Stimulated activated CD4-positive, alpha-beta T cell treated with anti-CD3 and anti-CD28 coated beads, Interleukin-2, amount 100 ng/mL, for 24 hours (primary cell): ENCODE measurements at places on chromosomes 12 and 14.

GRCh38 chr12:122963941-122964265 is 2.4 kb downstream of the ABCB9 start:
- DNase-seq = no peak

DNA sequence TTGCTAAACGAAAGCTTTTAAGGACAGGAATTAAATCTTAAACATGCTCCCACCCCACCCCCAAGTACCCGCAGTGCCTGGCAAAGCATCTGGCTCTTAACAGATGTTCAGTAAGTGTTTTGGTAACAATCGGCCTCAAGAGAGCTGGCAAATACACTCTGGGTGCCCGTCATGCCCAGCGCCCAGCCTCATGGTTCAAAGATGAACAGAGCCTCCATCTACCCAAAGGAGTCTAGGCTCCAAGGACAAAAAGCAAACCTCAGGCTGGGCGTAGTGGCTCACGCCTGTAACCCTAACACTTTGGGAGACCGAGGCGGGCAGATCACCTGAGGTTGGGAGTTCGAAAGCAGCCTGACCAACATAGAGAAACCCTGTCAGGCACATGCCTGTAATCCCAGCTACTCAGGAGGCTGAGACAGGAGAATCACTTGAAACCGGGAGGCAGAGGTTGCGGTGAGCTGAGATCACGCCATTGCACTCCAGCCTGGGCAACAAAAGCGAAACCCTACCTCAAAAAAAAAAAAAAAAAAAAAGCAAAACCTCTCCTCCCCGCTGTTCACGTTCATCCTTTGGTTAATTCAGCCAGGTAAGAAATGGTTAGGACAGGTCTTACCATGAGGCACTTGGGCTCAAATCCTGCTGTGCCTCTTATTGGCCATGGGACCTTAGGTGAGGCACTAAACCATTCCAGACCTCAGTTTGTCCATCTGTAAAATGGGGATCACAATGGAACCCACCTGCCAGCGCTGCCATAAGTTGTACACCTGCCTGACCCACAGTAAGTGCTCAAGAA is 151.3 kb downstream of the BCL11B start:
- no peak for DNase-seq

- DNase-seq = no peak
These were observed 612 bp upstream of the ZDHHC22 start for GRCh38 chr14:77142005-77142800.

- no peak for DNase-seq
These were observed 5.7 kb downstream of the SLC8B1 start for GRCh38 chr12:113329022-113329790.

DNA sequence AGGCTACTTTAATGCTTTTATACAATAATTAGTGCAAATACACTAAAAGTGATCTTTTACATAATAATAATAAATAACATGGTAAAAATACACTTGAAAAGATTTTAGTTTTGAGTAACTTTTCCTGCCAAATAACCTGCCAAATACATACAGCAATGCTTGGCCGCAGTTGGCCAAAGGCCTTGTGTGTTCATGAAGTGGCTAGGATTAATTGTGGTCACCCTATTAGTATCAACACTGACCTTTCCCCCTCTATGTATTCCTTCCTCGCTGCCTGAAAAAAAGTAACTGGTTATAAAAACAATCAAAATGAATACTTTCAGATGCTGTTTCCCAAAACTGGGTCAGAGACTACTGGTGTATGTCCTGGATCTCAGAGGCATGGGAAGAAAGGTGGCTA is 34.3 kb downstream of the KICS2 start:
- no peak for DNase-seq

DNA sequence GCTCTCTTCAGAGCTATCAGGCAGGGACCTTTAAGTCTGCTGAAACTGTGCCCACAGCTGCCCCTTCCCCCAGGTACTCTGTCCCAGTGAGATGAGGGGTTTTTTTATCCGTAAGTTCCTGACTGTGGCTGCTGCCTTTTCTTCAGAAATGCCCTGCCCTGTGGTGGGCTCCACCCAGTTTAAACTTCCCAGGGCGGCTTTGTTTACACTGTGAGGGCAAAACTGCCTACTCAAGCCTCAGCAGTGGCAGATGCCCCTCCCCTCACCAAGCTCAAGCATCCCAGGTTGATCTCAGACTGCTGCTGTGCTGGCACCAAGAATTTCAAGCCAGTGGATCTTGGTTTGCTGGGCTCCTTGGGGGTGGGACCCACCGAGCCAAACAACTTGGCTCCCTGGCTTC is 46.9 kb upstream of the SLC16A7 start:
- DNase-seq = no peak

- no peak for DNase-seq
These were observed 2.2 kb upstream of the FBXO33 start for GRCh38 chr14:39434401-39434800.

GRCh38 chr14:101175731-101176534 is 272.4 kb upstream of the RTL1 start:
- DNase-seq = no peak

- DNase-seq = no peak
These were observed 390.3 kb downstream of the DIO2 start for GRCh38 chr14:79820866-79821535.

- no peak for DNase-seq
These were observed 96.2 kb upstream of the PTPRB start for GRCh38 chr12:70733385-70733784.

GRCh38 chr14:91253795-91254323 is 9.4 kb upstream of the GPR68 start:
- no peak for DNase-seq

DNA sequence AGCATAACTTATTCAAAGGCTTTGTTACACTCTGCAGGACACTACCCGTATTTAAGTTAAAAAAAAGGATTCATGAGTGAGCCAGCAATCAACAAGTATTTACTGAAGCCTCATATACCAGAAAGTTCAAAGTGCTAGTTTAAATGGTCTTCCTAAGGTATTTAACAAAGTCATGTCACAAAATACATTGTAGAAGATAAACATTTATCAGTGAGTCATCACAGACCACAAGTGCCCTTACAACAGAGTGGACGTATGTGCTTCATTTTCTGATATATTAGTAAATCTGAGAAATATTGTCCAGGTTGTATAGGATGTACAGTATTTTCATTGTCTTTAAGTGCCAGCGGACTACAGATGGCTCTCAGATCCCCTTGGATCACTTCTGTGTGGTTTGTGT is 24.2 kb downstream of the FLRT2 start:
- no peak for DNase-seq

- DNase-seq = no peak
These were observed 1.3 kb downstream of the RNASE6 start for GRCh38 chr14:20782280-20782890.

DNA sequence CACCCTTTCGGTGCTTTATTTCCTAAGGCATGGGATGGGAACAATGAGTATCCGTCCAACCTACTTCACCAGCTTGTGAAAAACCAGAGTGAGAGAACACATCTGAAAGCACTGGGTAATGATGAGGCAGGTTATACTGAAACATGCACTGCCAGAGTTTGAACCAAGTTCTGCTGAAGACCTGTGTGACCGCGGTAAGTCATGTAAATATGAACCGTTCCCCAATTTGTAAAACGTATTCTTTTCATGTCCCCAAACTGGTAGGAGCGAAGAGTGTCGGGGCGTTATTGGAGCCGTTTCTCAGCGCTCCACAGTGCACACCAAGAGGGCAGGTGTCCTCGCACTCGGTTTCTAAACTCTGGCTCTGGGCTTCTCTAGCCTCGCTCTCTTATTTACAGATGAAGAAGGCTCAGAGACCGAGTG is 788 bp upstream of the NGDN start:
- DNase-seq = no peak

GRCh38 chr12:46460682-46461210 is 88.2 kb upstream of the SLC38A2 start:
- no peak for DNase-seq

- DNase-seq = no peak
These were observed 91.8 kb downstream of the SLC38A1 start for GRCh38 chr12:46177025-46177424.

- DNase-seq = no peak
These were observed 24.1 kb downstream of the OR6S1 start for GRCh38 chr14:20617138-20618003.

GRCh38 chr12:7994731-7995205 is 37.7 kb upstream of the FOXJ2 start:
- no peak for DNase-seq

DNA sequence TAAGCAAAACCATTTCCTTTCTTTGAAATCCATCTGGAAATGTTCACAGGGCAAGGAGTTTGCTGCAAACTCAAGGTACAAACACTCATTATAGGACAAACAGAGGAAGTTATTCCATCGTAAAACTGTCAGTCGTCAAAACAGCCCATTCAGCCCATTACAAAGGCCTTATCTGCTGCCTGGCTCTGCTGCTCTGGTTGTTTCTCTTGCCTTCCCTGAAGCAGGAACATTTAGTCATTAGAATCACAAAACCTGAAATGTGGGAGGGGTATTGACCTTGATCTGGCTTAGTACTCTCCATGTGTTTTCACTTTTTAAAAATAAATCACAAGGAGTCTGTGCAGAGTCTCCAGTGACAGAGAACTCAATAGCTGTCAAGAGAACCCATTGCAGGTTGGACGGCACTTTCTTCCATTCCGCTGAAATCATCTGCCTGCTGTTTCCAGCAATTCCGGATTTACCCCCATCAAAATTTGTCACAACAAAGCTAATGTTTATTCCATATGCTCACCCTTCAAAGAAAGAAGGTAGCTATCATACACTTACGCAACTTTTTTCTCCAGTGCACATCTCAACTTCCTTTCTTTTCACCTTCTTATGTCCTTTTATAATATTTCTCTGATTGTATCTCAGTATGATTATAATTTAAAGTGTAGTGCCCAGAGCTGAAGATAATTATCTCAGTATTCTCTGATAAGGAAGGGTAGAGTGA is 24.6 kb upstream of the ITPR2 start:
- no peak for DNase-seq

- no peak for DNase-seq
These were observed 235.6 kb downstream of the DACT1 start for GRCh38 chr14:58873228-58873953.

DNA sequence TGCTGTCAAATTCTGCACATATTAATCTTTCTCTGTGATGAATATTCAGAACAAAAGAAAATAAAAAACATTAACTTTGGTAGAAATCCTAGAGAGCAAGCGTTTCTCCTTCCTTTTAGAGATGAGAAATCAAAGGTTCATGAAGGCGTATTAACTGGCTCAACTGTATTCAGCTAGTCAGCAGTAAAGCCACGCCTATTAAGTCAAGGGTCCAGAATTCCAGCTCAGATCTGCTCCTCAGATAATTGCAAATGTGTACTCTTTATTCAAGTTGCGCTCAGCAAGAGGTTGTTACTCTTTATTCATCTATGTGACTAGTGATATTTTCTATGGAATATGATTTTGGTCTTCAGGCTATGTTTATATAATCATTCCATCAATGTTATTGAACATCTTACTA is 13.1 kb upstream of the POC1B start:
- DNase-seq = no peak

GRCh38 chr12:54725233-54725843 is 77.2 kb upstream of the DCD start:
- no peak for DNase-seq

DNA sequence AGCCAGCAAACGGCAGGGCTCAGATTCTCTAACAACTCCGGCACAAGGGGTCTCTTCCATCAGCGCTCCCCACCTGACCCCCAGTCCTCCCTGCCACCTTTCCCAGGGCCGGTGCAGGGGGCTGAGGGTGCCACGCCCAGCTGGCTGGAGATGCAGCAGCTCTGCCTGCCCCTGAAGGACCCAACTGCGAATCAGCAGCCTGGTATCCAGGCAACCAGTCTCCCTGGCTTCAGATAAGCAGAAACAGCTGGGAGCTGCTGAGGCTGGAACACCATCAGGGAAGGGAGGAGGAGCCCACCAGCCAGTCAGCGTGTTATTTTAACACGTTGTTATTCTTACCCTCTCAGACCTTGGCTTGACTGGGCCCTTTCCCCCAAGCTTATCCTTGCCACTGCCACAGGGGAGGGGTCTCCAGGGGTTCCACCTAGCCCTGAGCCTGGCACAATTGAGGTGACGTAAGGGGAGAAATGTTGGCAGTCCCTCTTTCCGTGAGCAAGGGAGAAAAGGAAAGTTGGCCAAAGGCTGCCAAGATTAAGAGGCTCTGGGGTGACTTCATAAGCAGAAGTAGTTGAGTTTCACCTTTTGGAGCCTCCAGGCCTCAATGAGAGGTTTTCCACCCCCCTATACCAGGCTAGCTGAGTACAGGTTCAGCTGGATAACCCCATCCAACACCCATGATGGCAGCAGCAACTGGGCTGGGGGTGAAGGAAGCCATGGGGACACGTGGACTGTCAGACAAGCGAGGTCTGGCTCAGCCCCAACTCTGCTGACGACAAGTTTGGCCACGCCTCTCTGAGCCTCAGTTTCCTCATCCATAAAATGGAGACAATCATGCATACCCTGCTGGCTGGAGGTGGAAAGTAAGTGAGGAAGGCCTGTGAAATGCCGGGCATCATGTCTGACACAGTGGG is 91.1 kb downstream of the IRF2BPL start:
- no peak for DNase-seq

DNA sequence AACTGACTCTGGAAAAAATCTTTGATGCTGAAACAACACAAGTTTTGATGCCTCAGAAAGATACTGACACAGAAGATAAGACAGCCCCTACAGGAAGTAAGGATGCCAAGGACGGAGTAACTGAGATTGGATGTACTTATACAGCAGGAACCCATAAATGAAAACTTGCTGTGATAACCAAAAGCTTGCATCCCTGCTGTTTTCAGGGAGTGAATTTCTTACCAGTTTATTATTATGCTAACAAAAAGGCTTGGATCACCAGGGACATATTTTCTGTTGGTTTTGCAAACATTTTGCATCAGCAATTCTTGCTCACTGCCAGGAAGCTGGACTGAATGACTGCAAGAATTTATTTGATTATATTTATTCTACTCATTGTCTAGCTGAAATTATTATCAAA is 197.7 kb downstream of the NAV3 start:
- DNase-seq = no peak

- DNase-seq = no peak
These were observed 11.7 kb downstream of the ELK3 start for GRCh38 chr12:96205908-96206307.

- DNase-seq = no peak
These were observed 173.6 kb upstream of the MGAT4C start for GRCh38 chr12:86429824-86430223.

DNA sequence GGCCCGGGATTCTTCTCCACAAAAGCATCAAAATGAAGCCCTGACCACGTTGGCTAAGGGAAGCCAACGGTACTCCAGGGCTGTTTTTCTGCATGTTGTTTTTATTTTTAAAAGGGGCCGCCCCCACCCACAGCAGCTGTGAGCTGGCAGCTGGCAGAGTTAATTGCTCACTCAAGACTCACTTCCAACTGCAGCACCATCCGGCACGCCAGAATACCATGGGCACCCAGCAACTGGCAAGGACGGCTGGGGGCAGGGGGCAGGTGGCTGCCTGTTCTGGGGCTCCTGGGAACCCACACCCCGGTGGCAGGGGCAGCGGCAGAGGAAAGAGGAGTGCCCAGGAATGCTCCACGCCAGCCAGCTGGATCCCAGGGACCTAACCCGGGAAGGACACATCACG is 44.3 kb downstream of the NCOR2 start:
- DNase-seq = no peak

GRCh38 chr12:62703011-62703380 is 232.0 kb downstream of the PPM1H start:
- no peak for DNase-seq

- peak; percentile 73 for DNase-seq
These were observed 2.4 kb upstream of the TNS2 start for GRCh38 chr12:53047221-53048032.

- DNase-seq = no peak
These were observed 313.6 kb upstream of the RTL1 start for GRCh38 chr14:101217080-101217463.

GRCh38 chr14:22382955-22383354 is 206.1 kb downstream of the DAD1 start:
- DNase-seq = no peak

- no peak for DNase-seq
These were observed 26.0 kb downstream of the DCP1B start for GRCh38 chr12:1978078-1978862.
